Right forelimb (tissue), 1 donor: ENCODE measurements at places on chromosomes 7 and 10.

GRCh38 chr7:13139436-13139835, 452.0 kb downstream of the ARL4A start:
- no peak for DNase-seq

DNA sequence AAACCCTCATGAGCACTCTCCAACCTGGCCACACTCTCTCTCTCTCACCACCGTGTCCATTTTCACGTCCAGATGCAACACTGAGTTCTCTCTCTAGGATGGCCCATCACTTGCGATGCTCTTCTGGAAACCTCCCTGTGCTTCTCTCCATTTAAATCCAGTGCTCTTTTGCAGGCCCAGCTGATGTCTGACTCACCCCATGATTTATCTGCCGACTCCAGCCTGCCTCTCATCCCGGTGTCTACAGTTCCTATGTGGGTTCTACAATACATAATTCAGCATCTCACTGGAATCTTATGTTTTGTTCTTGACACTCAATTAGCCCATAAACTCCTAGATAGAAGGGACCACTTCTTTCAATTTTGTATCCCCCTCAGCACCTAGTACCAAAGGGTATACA, 5.0 kb downstream of the TPK1 start:
- no peak for DNase-seq

GRCh38 chr10:98376485-98376884, 38.5 kb downstream of the PYROXD2 start:
- no peak for DNase-seq

DNA sequence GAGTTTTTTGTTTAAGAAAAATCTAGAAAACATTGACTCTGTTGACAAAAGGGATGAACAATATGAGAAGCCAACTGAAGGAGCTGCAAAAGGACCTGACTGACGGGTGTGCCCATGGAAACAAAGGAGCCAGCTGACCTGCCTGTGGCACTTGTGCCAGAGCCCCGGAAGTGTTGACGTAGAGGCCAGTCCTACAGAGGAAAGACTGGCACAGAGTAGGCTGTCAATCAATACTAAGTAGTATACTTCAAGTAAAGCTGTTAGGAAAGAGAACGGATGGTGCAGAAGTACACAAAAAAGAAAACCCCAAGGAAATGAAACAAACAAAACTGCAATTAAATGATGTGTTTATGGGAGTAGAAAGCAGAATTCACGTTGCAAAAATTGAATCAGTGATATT, 19.0 kb upstream of the ABI1 start:
- no peak for DNase-seq

DNA sequence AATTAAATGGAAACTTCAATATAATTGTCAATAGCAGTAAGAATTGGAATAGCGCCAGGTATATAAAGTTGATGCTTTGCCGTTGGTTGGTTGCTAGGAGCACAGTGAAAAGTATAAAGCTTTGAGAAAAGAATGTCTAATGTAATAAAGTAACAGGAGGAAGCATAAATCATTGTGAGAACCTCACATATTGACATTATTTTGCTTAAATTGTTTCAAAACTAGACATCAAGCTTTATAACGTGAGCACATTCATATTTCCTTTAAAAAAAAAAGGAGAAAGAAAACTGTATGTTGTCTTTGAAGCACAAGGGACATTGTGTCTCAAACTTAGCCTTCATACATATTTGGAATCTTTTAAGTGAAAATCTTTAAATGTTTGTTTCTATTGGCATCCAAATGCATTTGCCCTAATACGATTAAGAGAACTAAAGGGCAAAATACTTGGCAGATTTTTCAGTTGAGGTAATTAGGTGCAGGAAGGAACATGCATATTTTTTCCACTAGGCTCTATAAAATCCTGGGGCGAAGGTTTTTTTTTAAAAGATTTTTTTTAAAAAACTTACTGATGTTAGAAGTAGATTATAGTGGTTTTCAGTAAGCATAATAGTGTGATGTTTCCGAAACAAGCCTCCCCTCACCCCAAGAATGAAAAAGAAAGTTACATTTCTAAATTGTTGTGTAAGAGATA, 92.4 kb downstream of the ARID5B start:
- DNase-seq: no peak

GRCh38 chr7:375321-375831, 85.4 kb downstream of the FOXL3 start:
- peak; percentile 42 for DNase-seq
